ENCODE measurements at places on chromosomes 16 and 17.

- no peak for DNase-seq
Measured at GRCh38 chr16:30604316-30604947, 5.8 kb downstream of the ZNF689 start.

DNA sequence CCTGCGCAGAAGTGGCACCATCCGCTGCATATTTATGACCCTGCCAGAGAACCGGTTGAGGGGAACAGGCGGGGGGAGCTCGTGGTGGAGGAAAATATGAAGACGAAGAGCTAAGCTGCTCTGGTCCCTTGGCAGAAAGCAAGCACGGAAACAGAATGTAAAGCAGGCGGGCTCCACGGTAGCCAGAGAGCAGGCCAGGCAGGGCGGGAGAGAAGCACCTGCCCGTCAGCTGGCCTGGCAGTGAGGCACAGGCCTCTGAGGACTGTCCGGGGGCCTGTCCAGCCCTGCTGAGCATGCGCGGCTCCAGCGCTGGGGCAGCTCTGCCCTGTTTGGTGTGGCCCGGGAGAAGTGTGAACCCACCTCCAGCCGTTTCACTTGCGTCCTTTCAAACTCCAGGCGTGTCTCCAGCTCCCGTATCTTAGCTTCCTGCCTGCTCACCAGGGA lies 46.7 kb downstream of the PIPOX start:
- no peak for DNase-seq

DNA sequence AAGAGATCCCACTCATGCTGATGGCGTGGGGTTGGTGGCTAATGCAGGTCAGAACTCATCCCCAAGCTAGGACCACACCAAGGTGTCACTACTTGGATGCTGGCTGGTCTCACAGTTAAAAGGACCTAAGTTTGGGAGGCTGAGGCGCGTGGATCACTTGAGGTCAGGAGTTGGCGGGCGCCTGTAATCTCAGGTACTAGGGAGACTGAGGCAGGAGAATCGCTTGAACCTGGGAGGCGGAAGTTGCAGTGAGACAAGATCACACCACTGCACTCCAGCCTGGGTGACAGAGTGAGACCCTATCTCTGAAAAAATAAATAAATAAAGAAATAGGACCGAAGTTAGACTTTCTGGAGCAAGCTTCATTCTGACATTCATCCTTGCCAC lies 6.6 kb upstream of the CDC42EP4 start:
- no peak for DNase-seq

DNA sequence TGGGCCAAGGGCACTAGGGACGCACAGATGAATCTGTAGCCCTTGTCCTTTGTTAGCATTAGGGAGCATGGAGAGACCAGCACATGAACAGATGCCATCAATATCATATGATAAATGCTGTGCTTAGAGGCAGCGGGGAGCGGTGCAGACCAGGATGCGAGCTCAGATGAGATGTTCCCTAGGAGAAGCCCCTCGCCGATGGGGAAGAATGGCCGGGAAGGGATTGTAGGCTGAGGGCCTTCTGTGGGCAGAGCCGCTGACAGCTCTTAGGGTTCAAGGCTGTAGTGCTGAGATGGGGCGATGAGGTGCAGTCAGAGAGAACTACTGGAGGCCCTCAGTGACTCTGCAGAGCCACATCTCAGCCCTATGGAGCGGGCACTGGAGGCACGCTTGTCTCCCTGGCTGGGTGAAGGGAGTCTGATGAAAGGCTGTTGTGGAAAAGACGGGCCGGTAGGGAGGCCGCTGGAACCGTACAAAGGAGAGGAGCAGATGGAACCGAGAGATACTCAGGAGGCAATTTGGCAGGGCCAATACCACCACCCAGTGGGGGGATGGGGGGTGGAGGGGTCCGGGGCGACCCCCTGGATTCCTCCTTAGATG lies 66.3 kb upstream of the ENDOV start:
- DNase-seq: no peak

GRCh38 chr16:23824909-23825308 lies 10.9 kb upstream of the PRKCB start:
- DNase-seq: no peak

- no peak for DNase-seq
Measured at GRCh38 chr17:19333132-19333440, 29.4 kb downstream of the B9D1 start.

- peak; percentile 35 for DNase-seq
Measured at GRCh38 chr16:89615596-89616090, 2.2 kb downstream of the DPEP1 start.

- peak; percentile 5 for DNase-seq
Measured at GRCh38 chr17:7684851-7685532, 2.3 kb downstream of the TP53 start.

- DNase-seq: no peak
Measured at GRCh38 chr16:2032285-2033056, 5.8 kb downstream of the NHERF2 start.

DNA sequence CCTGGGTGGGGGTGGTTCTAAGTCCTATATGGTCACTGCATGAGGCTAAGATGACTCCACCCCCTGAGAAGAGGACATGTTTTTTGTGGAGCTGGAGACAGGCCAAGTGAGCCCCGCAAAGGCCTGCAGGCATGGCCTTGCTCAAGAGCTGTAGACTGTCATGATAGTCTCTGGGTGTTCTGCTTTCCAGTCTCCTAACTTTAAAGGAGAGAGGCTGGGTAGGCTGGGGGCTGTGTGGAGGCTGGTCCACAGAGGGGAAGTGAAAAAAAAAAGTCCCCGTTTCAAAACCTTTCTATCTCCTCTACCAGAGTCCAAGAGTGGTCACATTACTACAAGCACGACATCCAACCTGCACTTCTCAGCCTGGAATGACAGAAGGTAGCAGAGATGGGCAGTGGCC lies 27.1 kb downstream of the CDRT4 start:
- DNase-seq: no peak

DNA sequence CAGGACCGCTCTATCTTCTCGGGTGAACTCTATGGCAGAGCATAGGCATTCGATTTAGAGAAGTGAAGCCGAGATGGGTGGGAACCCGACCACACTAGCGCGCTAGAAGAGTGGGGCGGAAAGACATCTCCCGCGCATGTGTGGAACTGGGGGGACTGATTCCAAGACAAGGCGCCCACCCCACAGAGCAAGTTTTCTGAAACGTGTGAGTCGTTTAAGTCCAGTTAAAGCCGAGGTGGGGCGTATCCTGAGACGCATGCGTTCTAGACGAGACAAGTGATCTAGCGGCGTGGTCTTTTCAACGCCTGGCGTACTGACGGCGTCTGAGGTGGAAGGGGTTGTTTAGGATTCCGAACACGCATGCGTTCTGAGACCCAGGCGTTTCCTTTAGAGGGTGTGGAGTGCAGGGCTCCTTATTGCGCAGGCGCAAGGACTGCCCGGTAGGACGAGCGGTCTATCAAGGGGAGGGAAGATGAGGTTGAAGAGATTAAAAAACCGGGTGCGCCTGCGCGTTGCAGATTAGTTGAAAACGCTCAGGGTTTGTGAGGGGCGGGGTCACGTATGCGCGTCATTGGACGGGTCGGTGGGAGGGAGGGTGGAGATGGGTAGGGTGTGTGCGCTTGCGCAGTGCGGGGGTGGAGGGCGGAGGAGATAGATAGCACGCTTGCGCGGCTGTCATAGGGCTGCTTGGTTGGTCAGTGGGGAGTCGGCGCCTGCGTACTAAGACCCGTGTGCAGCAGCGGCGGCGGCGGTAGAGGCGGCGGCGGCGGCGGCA lies at the start of gene EIF5A:
TSS of gene EIF5A (plus strand) at position 718 of the 775 bp plus-strand sequence. CDS start 2,008 bp downstream, outside the sequence.
- peak; percentile 100 for DNase-seq

- DNase-seq: no peak
Measured at GRCh38 chr17:58565389-58566311, 51.2 kb upstream of the MTMR4 start.

DNA sequence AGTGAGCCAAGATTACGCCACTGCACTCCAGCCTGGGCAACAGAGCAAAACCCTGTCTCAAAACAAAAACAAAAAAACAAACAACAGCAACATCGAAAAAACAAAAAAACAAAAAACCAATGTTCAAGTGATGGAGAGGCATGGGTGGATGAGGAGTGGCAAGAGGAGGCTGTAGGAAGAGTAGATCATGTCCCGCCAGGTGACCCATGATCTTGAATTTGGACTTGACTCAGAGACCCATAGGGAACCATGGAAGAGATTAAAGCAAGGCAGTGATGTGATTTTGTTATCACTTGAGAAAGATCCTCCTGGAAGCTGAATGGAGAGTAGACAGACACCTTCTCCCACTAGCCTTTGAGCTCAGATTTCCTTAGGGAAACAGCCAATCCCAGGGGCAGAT lies 11.2 kb downstream of the ABAT start:
- no peak for DNase-seq

DNA sequence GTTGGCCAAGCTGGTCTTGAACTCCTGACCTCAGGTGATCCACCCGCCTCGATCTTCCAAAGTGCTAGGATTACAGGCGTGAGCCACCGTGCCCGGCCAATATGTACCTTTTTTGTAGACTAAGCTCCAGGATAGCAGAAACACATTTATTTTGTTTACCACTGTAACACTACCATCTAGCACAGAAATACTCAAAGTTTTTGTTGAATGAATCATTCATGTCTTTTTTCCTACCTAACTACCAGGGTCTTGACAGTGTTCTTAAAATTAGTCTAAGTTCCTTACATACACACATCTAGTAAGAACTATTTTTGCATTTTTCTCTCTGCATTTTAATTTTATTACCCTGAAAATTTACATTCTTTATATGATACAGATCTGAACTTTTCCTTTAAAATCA lies 44.4 kb downstream of the AKAP10 start:
- no peak for DNase-seq

DNA sequence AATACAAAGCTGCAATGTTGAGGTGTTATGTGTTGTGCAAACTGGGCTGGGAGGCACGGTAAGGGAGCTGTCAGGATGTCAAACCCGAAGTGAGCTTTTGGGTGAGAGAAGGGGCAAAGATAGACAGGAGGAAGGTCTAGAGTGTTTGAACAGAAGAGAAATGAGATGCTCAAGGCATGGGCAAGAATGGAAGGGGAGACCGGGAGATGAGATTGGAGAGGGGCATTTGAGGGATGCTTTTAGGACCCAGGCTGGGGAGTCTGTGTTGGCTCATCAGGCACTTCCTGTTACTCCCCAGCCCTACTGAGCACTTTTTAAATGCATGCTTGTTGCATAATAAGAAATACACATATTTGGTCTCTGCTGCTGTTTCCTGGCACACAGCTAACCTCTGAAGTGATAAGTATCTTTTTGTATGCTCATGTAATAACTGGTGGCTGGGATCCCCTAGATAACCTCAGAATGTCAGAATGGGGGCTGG lies 13.7 kb downstream of the UNC45B start:
- DNase-seq: peak; percentile 53

DNA sequence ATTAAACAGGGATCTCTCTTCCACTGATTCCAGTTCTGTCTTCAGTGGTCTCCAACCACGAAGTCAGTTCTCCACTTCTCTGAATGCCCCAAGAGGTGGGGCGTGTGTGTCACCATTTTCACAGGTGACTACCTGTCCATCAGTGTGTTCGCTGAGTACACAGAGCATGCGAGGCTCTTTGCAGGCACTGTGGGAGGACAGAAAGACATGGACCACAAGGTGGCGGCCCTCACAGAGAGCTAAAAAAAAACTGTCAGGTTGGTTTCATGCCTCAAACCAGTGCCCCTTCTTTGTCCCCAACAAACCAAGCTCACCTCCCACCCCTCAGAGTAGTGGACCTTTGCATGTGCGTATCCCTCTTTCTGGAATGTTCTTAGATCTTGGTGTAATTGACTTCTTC lies 13.8 kb downstream of the EMP2 start:
- DNase-seq: no peak

- no peak for DNase-seq
Measured at GRCh38 chr16:2210386-2211365, at the start of gene BRICD5. TSS of gene BRICD5 (minus strand) at chr16:2210863. CDS start at chr16:2210833, 30 bp downstream.

- DNase-seq: no peak
Measured at GRCh38 chr17:79050551-79050950, 24.1 kb upstream of the ENGASE start.

- no peak for DNase-seq
Measured at GRCh38 chr16:49283376-49284049, 1.9 kb upstream of the CBLN1 start.

GRCh38 chr16:89283449-89283848 lies 65.9 kb downstream of the ZNF778 start:
- no peak for DNase-seq

- DNase-seq: no peak
Measured at GRCh38 chr16:82769845-82770244, 143.1 kb downstream of the CDH13 start.

DNA sequence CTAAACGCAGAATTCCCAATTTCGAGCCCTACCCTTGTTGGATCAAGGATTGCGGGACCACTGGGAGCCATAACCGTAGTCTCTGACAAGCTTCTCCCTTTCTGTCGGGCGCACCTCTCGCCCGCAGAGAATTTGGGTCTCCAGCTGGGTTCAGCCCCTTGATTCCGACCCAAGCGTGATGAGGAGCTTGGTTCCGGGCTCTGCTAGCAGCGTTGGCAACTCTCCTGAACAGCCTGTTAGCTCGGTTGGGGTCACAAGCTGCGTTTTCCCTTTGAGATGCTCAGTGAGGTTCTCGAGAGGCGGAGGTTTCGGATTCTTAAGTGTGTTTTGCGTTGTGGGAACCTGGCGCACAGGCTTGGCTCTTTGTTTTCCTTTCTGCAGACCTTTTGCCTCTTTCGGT lies 655 bp downstream of the ATXN1L start:
- peak; percentile 11 for DNase-seq

DNA sequence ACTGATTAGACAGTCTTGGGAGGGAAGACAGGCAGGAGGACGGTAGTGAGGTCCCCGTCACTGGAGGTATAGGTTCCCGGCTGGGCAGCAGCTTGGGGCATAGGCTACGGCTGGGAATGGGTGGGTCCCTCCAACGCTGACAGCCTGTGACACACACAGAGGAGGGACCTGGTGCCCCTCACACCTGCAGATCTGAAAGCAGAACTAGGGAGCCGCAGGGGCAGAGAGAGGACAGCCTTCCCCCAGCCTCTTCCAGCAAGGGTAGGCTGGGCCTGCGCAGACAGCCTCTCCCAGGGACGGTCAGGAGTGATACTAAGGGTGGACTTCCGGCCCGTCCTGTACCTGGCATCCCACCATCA lies 2.0 kb downstream of the P2RX1 start:
- no peak for DNase-seq

DNA sequence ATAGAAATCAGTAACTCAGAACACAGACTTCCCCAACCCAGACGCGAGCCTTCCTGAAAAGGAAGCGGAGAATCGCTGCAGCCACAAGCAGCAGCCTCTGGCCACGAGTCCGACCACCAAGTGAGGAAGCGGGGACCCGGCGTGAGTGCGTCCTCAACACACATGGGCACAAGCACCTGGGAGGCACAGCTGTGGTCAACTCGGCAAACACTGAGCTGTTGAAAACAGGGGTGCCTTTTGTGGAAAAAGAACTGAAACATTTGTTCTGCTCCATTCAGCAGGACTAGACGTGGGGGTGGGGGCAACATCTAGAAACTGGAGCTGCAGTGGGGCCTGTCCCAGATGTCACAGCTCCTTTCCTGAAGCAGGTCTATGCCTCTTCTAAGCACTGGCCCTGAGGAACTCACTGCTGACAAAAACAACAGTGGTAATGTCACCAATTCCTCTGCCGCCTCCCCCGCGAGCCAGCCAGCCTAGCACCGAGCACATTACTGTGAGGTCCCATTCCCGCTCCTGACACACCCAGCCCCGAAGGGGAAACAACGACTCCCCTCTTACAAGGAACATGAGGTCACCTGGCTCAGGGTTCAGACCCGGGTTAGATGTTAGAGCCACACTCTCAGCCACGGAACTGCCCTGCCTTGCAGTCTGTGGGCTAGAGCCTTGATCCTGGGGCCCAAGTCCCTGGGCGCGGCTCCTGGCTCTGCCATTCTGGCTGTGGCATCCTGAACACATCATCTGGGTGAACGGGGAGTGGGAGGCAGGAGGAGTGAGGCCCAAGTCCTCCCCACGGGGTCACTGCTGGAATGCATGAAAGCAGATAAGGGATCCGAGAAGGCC lies 29.0 kb downstream of the KDM8 start:
- DNase-seq: no peak

All from CD4-positive, alpha-beta T cell treated with Interleukin-2 at 100 ng/mL for 4 hours (primary cell).